ENCODE measurements at places on chromosomes 7 and 10. TPM values are rescaled to one million over a fixed set of nuclear protein-coding genes. Genes with fewer than 3 reads are reported as not detected.

Gene HIBADH
- total RNA-seq, result 34.4 TPM

Gene NUTM2A
- 1.2 TPM for total RNA-seq

GRCh38 chr10:85648279-85648754, 718.3 kb downstream of the GRID1 start:
- H3K36me3 ChIP-seq, result no peaks in the 10 kb centered on the region
- no peaks in the 10 kb centered on the region for H3K4me1 ChIP-seq
- no peak for DNase-seq
- H3K4me3 ChIP-seq, result no peak overlapping the region
- H3K27me3 ChIP-seq, result no peaks in the 10 kb centered on the region

GRCh38 chr10:110461088-110461487, 36.6 kb upstream of the DUSP5 start:
- H3K4me1 ChIP-seq, result peaks cover 71% of the 10 kb centered on the region
- H3K27ac ChIP-seq, result peak overlapping the region; percentile 76
- no peak overlapping the region for H3K4me3 ChIP-seq
- H3K27me3 ChIP-seq, result no peaks in the 10 kb centered on the region
- no peak for DNase-seq
- H3K36me3 ChIP-seq, result no peaks in the 10 kb centered on the region

- H3K27me3 ChIP-seq, result peaks cover 40% of the 10 kb centered on the region
- no peak overlapping the region for H3K27ac ChIP-seq
- no peak for DNase-seq
- no peak overlapping the region for H3K4me3 ChIP-seq
These were observed 7.3 kb downstream of the SLC16A9 start for GRCh38 chr10:59702347-59702746.

- peaks cover 11% of the 10 kb centered on the region for H3K27me3 ChIP-seq
- no peak for DNase-seq
- H3K4me1 ChIP-seq, result peaks cover 12% of the 10 kb centered on the region
These were observed 808 bp downstream of the C10orf71 start for GRCh38 chr10:49299816-49300139.

Data from osteocyte (in vitro differentiated cells).